ENCODE measurements at places on chromosomes 12 and 14. TPM values are rescaled to one million over a fixed set of nuclear protein-coding genes. Genes with fewer than 3 reads are reported as not detected.

DNA sequence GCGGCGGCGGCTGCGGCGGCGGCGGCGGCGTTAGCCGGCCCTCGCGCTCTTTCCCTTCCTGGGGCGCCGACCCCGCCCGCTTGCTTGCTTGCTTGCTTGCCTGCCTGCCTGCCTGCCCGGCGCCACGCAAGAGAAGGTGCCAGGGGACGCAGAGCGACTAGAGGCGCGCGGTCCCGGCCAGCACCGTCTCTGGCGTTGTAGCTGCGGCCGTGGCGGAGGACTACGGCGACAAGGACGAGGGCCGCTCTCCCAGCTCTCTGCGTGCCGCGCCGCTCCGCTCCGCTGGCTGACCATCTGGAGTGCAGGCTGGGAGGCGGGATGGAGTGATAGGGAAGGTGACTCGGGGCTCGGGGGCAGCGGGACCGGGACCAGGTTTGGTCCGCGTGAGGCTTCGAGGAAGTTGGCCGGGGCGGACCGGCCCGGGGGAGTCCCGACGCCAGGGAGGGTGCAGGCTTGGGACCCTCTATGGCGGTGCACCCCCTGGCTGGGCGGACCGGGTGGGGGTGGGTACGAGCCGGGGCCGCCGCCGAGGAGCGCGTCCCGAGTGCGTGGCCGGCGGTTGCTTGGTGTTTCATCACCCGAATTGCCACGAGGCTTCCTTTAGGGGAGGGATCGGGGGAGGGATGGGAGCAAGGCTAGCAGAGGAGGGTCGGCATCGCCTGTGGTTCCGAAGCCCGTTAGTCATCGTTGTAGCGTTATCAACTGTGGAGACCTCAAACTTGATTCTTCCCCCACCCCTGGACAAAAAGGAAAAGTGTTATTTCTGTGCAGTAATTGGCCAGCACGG, 471 bp downstream of the XPOT start:
- no peaks in the 10 kb centered on the region for H3K27me3 ChIP-seq
- H3K27ac ChIP-seq = peak overlapping the region; percentile 98
- DNase-seq = peak; percentile 80
- peak overlapping the region; percentile 97 for H3K4me3 ChIP-seq

DNA sequence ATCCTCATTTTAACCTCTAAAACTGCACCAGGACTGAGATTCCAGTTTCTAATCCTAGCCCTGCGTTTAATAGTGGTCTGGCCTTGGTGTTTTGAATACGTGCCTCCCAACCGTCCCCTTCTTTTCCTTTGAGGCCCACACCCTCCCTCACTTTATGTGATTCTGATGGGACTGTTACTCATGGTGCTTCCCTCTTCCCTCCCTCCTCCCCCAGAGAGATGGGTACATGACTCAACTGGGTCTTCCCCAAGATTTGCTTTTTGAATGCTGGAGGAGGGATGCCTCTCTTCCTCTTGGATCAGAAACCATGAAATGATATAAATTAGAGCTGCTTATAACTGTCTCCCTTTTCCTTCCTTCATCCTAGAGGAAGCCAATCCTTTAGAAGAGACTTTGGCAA, 8.2 kb upstream of the PPP2R5E start:
- H3K4me3 ChIP-seq = no peak overlapping the region
- H3K27ac ChIP-seq = no peak overlapping the region
- no peak for DNase-seq
- H3K36me3 ChIP-seq = no peaks in the 10 kb centered on the region
- no peaks in the 10 kb centered on the region for H3K27me3 ChIP-seq
- peaks cover 7% of the 10 kb centered on the region for H3K4me1 ChIP-seq

- H3K27ac ChIP-seq = no peak overlapping the region
- H3K4me1 ChIP-seq = peaks cover 26% of the 10 kb centered on the region
- no peaks in the 10 kb centered on the region for H3K27me3 ChIP-seq
These were observed 8.4 kb downstream of the NCKAP5L start for GRCh38 chr12:49819786-49820185.

- DNase-seq = no peak
- H3K27me3 ChIP-seq = no peaks in the 10 kb centered on the region
- no peaks in the 10 kb centered on the region for H3K36me3 ChIP-seq
- no peaks in the 10 kb centered on the region for H3K4me1 ChIP-seq
- no peak overlapping the region for H3K27ac ChIP-seq
These were observed 666.8 kb upstream of the TMEM132C start for GRCh38 chr12:127600211-127600610.

- no peaks in the 10 kb centered on the region for H3K36me3 ChIP-seq
- H3K27ac ChIP-seq = no peak overlapping the region
- no peak overlapping the region for H3K4me3 ChIP-seq
These were observed 1094.0 kb downstream of the FSCB start for GRCh38 chr14:43413084-43413483.

DNA sequence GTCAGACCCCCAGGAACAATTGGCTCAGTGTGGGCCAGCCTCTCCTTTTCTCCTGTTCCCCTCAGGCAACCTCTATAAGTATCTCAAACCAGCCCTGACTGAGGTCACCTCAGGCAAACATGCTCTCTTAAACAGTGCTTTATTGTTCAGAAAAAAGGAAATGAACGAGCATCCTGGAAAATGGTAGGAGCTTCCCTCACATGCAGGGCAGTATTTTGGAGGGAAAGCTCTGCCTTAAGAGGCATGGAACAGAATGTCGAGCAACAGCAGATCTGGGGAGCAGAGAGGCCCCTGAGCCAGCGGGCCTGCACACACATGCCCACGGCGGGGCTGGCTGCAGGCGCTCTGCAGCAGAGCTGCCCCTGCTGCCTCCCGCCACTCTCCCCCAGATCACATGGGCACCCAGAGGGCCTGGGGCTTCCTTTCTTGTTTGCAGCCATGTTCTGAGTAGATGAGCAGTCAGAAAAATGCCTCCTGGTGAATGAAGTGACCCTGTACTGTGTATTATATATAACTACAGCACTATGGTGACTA, 42.0 kb downstream of the MOK start:
- H3K4me1 ChIP-seq = no peaks in the 10 kb centered on the region
- no peak overlapping the region for H3K27ac ChIP-seq
- H3K36me3 ChIP-seq = no peaks in the 10 kb centered on the region
- H3K4me3 ChIP-seq = no peak overlapping the region

GRCh38 chr12:41905073-41905758, 239.5 kb downstream of the GXYLT1 start:
- no peak overlapping the region for H3K4me3 ChIP-seq
- no peaks in the 10 kb centered on the region for H3K36me3 ChIP-seq
- no peak for DNase-seq
- no peak overlapping the region for H3K27ac ChIP-seq
- H3K27me3 ChIP-seq = peaks cover 5% of the 10 kb centered on the region

GRCh38 chr12:42590330-42590934, 886 bp upstream of the PRICKLE1 start:
- H3K27me3 ChIP-seq = peaks cover 57% of the 10 kb centered on the region
- H3K4me3 ChIP-seq = peak overlapping the region; percentile 55
- no peak overlapping the region for H3K27ac ChIP-seq

INHBC gene
- total RNA-seq = not detected

GDF11 gene
- total RNA-seq = 9.3 TPM
